Tibial artery (tissue), 4 donors: ENCODE measurements at places on chromosomes 3 and 15.
A peak's percentile ranks its signal among the peaks of the same experiment; 100 is the strongest.

DNA sequence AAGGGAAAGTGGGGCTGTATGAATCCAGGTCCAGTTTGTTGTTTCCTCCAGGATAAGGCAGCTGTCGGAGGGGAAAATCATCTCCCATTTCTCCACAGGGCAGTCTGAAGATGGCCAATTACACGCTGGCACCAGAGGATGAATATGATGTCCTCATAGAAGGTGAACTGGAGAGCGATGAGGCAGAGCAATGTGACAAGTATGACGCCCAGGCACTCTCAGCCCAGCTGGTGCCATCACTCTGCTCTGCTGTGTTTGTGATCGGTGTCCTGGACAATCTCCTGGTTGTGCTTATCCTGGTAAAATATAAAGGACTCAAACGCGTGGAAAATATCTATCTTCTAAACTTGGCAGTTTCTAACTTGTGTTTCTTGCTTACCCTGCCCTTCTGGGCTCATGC lies 911 bp downstream of the CCRL2 start:
- no peak overlapping the region for H3K27ac ChIP-seq
- H3K36me3 ChIP-seq: no peaks in the 10 kb centered on the region
- H3K27me3 ChIP-seq: no peaks in the 10 kb centered on the region
- no peak for DNase-seq
- H3K4me3 ChIP-seq: peak overlapping the region; percentile 33
- no peaks in the 10 kb centered on the region for H3K4me1 ChIP-seq

GRCh38 chr15:101001056-101001455 lies 81.9 kb downstream of the LRRK1 start:
- no peak overlapping the region for H3K27ac ChIP-seq
- H3K27me3 ChIP-seq: no peaks in the 10 kb centered on the region
- no peak for DNase-seq
- H3K4me3 ChIP-seq: no peak overlapping the region
- H3K4me1 ChIP-seq: no peaks in the 10 kb centered on the region
- H3K36me3 ChIP-seq: no peaks in the 10 kb centered on the region

GRCh38 chr3:2826036-2826435 lies 284.1 kb downstream of the IL5RA start:
- no peaks in the 10 kb centered on the region for H3K27me3 ChIP-seq
- H3K36me3 ChIP-seq: no peaks in the 10 kb centered on the region
- DNase-seq: no peak
- no peaks in the 10 kb centered on the region for H3K4me1 ChIP-seq
- H3K4me3 ChIP-seq: no peak overlapping the region

DNA sequence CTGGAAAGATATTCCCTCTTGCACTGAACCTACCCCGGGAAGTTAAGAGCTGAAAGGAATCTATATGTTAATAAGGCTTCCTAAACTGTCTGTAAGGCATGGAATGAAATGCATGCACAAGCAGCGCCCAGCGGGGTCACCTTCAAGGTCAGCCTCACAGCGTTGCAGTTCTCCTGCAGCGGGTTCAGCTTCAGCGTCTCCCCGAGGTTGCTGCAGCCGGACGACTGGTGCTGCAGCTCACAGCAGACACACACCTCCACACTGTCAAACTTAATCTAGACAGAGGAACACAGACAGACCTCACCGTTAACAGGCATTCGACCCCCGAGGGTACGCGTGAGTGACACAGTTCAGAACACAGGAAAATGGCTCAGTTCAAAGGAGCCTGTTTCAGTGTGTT lies 73.3 kb downstream of the NSMCE3 start:
- no peaks in the 10 kb centered on the region for H3K27me3 ChIP-seq
- H3K27ac ChIP-seq: no peak overlapping the region
- no peak overlapping the region for H3K4me3 ChIP-seq
- DNase-seq: no peak

DNA sequence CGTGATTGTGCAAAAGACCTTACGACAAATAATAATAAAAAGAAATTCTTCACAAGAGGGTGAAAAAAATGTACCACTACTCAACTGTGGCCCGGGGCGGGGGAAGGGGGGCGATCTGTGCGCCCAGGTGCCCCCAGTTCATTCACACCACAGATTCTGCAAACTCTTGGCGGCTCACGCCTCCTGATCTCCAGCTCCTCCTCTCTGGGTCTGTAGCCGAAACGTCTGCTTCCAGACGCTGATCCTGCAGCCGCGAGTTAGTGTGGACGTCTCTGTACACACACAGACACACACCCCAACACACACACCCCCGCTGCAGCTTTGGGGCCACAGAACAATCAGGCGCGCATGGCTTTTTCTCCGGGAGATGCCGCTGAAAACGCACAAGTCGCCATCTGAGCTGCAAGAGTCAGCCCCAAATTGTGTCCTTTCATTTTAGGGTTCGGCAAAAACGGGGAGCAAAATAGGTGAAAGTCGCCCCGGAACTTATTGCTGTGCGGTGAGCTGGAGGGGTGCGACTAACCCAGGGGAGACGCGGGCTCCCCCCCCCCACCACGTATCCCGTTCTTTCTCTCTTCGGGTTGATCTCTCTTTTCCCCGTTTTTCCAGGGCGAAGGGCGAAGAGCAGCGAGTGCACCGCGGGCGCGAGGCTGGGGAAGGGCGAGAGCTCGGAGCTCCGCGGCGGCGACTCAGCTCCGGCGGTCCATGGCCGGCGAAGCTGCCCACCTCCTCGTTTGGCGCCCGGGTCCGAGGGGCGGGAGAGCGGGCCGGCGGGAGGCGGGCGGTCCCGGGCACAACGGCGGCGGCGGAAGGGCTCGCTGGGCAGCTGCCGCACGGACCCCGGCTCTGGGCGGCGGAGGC lies 505 bp upstream of the WNT5A start:
- no peak for DNase-seq
- H3K4me3 ChIP-seq: peak overlapping the region; percentile 71

GRCh38 chr15:62046078-62046743 lies 14.0 kb downstream of the VPS13C start:
- peaks cover 5% of the 10 kb centered on the region for H3K36me3 ChIP-seq
- no peaks in the 10 kb centered on the region for H3K27me3 ChIP-seq
- H3K4me1 ChIP-seq: peaks cover 7% of the 10 kb centered on the region
- no peak for DNase-seq
- no peak overlapping the region for H3K4me3 ChIP-seq

GRCh38 chr3:129121792-129122411 lies at the start of gene RAB43:
RAB43 (minus strand) TSS chr3:129121804; CDS start chr3:129121489, 315 bp downstream.
- no peaks in the 10 kb centered on the region for H3K27me3 ChIP-seq
- peak within 1 kb of the TSS; percentile 98 for H3K27ac ChIP-seq
- H3K36me3 ChIP-seq: peaks cover 11% of the 10 kb centered on the region
- H3K4me3 ChIP-seq: peak within 1 kb of the TSS; percentile 69
- peak; percentile 95 for DNase-seq

GRCh38 chr3:175108613-175109151 lies 249.5 kb downstream of the NAALADL2 start:
- no peak overlapping the region for H3K27ac ChIP-seq
- H3K36me3 ChIP-seq: no peaks in the 10 kb centered on the region
- peaks cover 4% of the 10 kb centered on the region for H3K4me1 ChIP-seq
- H3K4me3 ChIP-seq: no peak overlapping the region
- no peaks in the 10 kb centered on the region for H3K27me3 ChIP-seq

DNA sequence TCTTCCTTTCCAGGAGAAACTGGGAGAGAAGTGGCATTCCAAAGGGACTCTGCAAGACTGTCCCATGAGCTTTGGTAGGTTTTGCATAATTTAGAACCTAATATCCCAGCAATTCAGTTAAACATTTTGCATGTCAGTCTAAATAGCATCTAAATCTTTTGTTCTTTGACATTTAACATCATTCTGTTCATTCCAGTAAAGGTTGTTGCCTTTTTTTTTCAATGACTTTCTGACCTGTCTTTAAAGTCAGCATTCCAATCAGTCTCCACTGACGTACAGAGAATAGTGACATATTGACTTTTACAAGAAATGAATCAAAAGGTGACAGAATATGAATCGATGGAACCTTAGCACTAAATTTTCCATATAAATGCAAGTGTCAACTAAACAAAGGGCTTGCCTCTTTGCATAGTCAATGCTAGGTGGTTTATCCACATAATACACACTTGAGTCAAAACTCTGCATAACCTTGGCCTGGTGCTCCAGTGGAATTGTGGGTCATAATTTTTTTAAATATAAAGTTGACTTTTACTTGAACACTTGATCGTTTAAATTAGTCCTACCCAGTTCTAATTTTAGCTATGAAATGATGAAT lies 370.1 kb downstream of the CNTN6 start:
- H3K4me1 ChIP-seq: no peaks in the 10 kb centered on the region
- no peak overlapping the region for H3K4me3 ChIP-seq
- no peak for DNase-seq
- H3K27ac ChIP-seq: no peak overlapping the region

DNA sequence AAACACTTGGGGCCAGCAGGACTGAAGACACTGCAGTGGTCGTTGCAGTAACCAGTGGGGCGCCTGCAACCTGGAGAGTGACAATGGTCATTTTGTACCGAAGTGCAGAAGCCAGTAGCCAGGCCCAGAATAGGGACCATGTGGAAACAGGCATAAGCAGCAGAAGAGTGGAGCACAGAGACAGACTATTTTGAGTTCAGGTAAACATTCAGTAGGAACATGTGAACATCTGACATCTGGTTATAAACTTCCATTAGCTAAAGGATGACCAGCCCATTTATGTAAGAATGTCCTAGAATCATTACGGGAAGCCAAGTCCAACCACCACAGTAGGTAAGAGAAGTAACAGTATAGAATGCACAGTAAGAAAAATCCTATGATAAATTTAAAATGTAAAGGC lies 32.4 kb upstream of the TKT start:
- no peak overlapping the region for H3K4me3 ChIP-seq
- no peaks in the 10 kb centered on the region for H3K27me3 ChIP-seq
- no peak for DNase-seq
- H3K36me3 ChIP-seq: peaks cover 44% of the 10 kb centered on the region
- H3K4me1 ChIP-seq: no peaks in the 10 kb centered on the region
